T-helper 2 cell treated with Interferon-gamma antibody and Interleukin-4, amounts not matched to agents 5 μg/mL and 100 μg/mL, for 36 hours (primary cell): ENCODE measurements at places on chromosomes 2 and 18.

DNA sequence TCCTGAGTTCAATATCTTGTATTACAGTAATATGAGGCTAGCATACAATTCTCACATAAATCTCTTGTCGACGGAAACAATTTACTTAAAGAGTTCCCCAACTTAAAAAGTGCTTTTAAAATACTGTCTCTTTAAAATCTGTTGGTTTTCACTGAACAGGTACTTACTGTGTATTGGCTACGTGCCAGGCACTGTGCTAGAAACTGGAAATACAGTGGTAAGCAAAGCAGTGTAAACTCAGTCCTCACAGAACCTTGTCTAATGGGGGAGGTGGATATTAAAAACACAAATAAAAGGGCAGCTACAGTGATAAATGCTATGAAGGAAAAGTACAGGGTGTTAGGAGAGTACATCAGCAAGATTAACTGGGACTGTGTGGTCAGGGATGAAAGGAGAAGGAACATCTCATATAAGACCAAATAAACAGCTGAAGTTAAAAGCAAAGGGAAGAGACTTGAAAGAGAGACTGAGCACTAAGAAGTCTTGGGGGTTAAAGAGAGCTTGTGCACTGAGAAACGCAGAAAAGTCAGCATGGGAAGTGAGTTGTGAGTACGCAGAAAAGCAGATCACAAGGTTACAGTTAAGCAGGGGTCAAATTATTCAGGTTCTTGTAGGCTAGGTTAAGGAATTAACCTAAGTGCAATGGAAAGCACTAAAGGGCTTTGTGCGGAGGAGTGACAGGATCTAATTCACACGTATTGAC, 52.5 kb downstream of the USP40 start:
- DNase-seq, result no peak

DNA sequence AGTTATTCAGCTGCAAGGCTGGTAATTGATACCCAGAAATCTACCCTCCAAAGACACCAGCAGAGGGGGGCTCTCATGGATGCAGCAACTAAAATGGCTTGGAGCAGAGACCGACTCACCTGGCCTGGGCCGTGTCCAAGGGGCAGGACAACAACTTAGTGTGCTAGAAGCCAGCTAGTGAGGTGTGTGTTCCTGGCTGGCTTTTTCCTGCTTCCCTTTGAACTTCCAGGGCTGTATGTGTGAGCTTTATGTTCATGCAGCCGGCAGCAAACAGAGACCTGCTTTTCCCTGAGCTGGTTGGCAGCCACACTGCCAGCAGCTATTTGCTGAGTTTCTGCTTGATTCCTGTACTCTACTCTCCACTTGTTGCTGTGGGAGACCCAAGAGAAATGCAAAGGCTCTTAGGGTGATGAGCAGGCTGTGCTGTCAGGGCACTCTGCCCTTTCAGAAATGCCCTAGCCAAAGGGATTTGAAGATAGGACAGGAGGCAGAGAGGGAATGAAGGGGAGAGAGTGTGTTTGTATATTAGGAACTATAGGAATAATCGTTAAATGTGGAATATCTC, 23.7 kb upstream of the GRP start:
- DNase-seq, result no peak

DNA sequence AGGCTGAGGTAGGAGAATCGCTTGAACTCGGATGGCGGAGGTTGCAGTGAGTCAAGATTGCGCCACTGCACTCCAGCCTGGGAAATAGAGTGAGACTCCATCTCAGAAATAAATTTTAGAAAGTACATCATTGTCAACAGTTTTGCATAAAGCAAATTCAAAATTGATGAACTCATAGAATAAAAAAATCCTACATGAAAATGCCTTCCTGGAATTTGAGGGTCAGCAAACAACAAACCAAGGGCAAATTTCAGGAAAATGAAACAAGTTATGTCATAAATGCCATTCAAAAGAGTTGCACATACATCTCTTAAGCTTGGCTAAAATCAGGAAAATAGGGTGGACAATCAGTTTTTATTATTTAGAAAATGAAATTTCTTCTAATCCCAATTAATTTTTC, 45.1 kb downstream of the COL5A2 start:
- no peak for DNase-seq

DNA sequence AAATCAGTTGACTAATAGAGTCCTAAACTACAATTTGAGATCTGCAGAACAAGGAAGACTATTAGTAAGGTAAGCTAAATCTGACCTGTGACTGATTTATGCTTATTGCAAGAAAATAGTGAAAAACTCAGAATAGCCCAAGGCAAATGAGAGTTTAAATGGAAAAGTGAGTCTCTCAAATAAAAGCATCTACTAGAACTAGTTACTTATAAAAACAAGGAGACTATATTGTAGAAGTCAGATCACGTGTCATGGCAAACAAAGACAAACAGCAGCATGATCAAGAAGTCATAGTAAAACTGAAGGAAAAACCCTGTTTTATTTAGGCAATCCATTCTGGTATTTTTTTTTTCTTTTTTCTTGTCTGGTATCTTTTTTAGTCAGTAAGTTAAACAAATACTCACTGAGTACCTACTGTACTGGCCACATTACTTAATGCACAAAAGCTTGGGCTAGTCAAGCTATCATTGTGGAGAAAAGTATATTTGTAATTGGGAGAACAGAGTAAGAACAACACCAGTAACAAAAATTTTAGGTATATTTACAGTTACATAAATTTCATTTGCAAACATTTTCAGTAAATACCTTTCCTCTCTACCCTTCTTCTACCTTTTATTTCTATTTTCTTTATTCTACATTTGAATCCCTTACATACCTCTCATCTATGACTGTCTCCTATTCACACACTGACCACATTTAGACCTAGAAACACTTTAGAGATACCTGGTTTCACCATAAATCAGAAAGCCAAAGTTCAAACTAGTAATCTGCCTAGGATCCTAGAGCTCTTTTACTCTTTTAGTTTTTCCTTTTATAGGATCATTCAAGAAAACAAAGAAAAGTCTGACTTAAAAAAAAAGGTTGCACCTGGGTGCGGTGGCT, 23.7 kb downstream of the CCDC88A start:
- DNase-seq, result no peak

- no peak for DNase-seq
Observed at GRCh38 chr2:12819103-12819475, 102.4 kb downstream of the TRIB2 start.
